Mesenteric fat pad (tissue), 1 donor: ENCODE measurements at places on chromosomes 6 and 20. TPM values are rescaled to one million over a fixed set of nuclear protein-coding genes. Genes with fewer than 3 reads are reported as not detected.

Gene CALHM4
- total RNA-seq = not detected

Gene AURKA
- 1.4 TPM for total RNA-seq

Gene ADGRF4
- not detected for total RNA-seq

Gene SMLR1
- not detected for total RNA-seq

Gene POU5F1
- 0.93 TPM for total RNA-seq

Gene LBP
- total RNA-seq = 59.3 TPM

Gene TENT5A
- 15.2 TPM for total RNA-seq

Gene SALL4
- total RNA-seq = 0.16 TPM

Gene CENPQ
- total RNA-seq = 3.1 TPM

Gene ULBP1
- total RNA-seq = 0.19 TPM

Gene EYA2
- 32.8 TPM for total RNA-seq

Gene BANF2
- not detected for total RNA-seq

Gene CFAP61
- 0.61 TPM for total RNA-seq

Gene PSORS1C1
- 0.45 TPM for total RNA-seq

Gene ADGRF1
- total RNA-seq = not detected

Gene MAS1
- not detected for total RNA-seq
